ENCODE measurements at places on chromosomes 2 and 18.

GRCh38 chr2:168565112-168565511 is 109.0 kb downstream of the CERS6 start:
- DNase-seq, result no peak

- DNase-seq, result no peak
Measured at GRCh38 chr2:116718451-116718850, 1096.0 kb upstream of the DDX18 start.

DNA sequence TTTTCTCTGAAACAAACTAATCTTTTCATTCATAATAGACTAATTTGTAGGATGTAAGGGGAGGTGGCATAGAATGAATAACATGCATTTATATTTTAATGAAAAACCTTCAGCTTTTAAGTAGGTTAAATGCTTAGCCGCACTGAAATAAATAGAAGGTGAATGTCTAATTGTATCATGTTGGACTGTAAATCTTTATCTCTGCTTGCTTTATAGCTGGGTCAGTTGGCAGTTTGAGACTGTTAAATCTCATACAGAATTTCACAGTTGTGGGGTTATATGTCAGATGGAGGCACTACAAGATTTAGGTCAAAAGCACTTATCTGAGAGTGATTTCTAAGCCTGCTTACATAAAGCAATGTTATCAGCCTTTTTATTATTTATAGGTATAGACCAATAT is 174.7 kb upstream of the SIX3 start:
- DNase-seq, result no peak

DNA sequence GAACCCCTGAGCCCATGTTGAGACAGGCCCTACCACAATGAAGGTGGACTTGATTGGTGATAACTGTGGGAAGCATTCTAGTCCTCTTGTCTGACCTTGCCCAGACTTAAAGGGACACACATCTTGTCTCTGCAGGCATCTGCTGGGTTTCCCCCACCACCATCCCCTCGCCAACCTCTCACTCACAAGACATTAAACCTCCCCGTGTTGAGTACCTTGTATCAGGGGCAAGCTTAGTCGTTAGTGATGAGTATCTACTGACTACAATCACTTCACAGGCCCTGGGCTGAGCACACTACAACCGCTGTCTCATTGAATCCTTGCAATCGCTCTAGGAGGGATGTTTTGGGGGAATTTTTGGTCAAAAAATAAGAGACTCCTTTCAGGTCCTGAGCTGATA is 86.0 kb downstream of the ICOS start:
- DNase-seq, result no peak

DNA sequence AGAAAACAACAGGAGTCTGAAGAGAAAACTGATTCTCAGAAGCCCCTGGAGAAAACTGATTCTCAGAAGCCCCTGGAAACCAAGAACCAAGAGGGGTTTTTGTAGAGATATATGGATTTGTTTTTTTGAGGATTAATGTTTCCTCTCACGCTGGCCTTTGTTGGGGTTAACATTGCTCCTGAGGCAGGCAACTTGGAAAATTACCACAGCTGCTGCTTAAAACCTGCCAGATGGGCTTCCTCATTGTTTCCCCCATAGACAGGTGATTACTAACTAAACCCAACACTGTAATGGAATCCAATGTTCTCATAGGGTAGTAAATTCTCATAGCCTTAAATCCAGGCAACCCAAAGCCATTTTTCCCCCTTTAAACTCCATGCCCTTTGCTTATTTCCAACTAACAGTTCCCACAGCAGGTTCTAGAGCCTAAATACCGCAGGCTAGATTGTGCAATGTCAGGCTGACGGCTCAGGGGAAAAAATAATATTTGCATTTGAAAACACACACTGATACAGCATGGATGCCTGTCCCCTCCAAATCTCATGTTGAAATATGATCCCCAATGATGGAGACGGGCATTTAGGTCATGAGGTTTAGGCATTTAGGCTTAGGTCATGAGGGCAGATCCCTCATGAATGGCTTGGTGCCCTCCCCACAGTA is 272.3 kb upstream of the PKDCC start:
- DNase-seq, result no peak

GRCh38 chr18:35507623-35508022 is 9.9 kb upstream of the INO80C start:
- DNase-seq, result no peak

GRCh38 chr18:80229766-80230745 is 17.3 kb downstream of the PARD6G start:
- no peak for DNase-seq

DNA sequence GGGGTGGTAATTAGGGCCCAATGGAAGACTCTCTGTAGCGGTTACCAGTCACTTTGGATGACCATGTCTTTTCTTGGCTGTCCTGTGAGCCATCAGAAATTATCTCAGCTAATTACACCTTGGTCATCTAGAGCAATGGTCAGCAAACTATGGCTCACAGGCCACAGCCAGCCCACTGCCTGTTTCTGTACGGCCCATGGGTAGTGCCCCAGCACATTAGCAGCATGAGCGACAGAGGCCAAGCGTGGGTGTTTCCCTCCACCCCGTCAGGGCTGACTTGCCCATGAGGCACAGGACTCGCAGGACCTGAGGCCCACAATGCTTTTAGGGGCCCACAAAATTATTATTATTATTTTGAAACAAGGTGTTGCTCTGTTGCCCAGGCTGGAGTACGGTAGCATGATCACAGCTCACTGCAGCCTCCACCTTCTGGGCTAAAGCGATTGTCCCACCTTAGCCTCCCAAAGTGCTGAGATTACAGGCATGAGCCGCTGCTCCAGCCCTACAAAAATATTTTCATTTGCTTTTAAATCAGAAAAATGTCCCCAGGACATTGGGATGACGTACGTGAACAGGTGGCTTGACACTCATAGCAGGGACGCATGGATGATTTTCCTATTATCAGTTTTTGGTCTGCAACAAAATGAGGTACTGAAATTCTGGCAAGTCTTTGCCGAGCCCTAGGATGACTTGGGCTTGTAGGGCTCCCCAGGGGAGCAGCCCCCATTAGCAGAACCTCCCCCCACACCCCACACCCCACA is 29.3 kb upstream of the CEP68 start:
- no peak for DNase-seq

- no peak for DNase-seq
Measured at GRCh38 chr18:63073481-63073880, 246.1 kb downstream of the BCL2 start.
